ENCODE measurements at places on chromosomes 4 and X.

- no peak for DNase-seq
Observed at GRCh38 chr4:179626687-179627086, 2184.4 kb upstream of the AGA start.

DNA sequence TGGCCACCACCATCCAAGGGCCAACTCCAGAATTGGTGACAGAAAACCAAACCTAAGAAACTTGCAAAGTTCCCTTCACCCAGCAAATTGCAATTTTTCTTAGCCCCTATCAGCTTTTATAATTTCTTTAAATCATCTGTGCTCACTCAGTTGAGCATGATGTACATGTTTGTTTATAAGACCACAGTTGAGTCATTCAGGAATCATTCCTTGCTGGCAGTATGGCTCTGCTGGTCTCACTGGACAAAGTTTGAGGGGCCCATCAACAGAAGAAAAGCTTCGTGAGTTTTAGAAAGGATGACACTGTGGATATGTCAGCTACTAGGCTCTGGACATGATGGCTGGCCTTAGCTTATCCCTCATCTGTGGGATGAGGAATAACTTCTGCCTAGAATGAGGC, 4.0 kb downstream of the TRPC5 start:
- no peak for DNase-seq

DNA sequence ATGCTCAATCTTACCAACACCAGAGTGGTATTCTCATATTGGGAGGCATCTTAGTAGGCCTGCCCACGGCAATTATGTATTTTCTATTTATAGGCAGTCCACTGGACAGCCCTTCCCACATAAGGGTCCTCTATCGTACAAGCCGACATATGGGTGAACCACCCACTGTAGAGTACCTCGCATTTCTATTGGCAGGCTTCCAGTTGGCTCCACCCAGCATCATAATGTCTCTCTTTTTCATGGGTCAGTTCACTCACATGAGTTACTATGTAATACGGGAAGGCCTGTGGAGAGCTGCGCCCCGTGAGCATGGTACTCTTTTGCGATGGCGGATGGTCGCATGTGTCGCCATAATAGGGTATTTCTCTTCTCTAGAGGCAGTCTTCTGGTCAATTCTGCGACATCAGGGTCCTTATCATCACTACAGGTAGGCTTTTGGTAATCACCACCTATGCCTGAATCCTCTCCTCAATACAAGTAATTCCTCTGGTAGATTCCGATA, 29.4 kb upstream of the FOXR2 start:
- DNase-seq, result no peak

DNA sequence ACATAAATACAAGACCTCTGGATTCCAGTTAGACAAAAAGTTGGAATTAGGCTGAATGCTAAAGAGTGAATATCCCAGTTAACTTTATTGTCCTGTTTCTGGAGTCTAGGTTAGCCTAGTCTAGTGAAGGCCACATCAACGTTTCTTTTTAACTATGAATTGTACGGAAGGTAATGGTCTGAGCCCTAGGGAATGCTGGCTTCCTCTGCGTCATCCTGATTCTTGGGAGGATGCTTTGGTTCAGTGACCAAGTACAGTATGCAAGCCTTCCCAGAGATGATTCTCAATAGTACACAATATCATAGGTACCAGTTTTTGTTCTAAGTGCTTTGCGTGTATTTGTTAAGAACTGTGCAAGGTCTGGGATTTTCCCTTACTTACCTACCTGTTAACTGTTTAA, 11.8 kb downstream of the DIAPH2 start:
- DNase-seq, result no peak

- DNase-seq, result peak; percentile 56
Observed at GRCh38 chr4:138680989-138681604, 334.5 kb upstream of the NOCT start.

DNA sequence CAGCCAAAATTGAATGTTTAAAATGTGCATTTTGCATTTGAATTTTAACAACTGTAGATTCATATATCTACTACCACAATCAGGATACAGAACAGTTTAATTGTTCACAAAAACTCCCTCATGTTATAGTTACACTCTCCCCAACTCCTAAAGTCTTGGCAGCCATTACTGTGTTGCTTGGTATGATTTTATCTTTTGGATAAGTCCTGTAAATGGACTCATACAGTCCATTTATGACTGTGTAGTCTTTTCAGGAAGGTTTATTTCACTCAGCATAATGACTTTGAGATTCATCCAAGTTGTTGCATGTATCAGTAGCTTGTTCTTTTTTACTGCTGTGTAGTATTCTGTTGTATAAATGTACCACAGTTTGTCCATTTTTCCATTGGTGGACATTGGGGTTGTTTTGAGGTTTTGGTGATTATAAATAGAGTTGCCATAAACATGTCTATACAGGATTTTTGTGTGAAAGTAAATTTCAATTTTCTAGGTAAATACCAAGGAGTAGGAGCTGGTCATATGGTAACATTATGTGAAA, 9.9 kb downstream of the FAM193A start:
- DNase-seq, result no peak

- no peak for DNase-seq
Observed at GRCh38 chr4:158201876-158202275, 8.4 kb upstream of the TMEM144 start.

- DNase-seq, result peak; percentile 35
Observed at GRCh38 chrX:148500423-148501385, at the start of gene AFF2. AFF2 (plus strand) TSS chrX:148500617; CDS start chrX:148501098, 481 bp downstream.

Measured in GM13976 (cell line).